DMS79 (cell line): ENCODE measurements at places on chromosomes 7 and 10.
A peak's percentile ranks its signal among the peaks of the same experiment; 100 is the strongest.

- no peak for DNase-seq
Measured at GRCh38 chr10:53379956-53380355, 607.4 kb upstream of the MBL2 start.

GRCh38 chr7:134804854-134805253 lies 25.4 kb downstream of the CALD1 start:
- DNase-seq, result no peak

GRCh38 chr7:474605-475424 lies 44.8 kb downstream of the PDGFA start:
- DNase-seq, result no peak

GRCh38 chr10:60726257-60726656 lies 52.0 kb upstream of the CDK1 start:
- no peak for DNase-seq

GRCh38 chr10:26689399-26689798 lies 8.1 kb upstream of the PDSS1 start:
- no peak for DNase-seq

GRCh38 chr7:7772397-7772821 lies 54.0 kb upstream of the RPA3 start:
- DNase-seq, result peak; percentile 35

DNA sequence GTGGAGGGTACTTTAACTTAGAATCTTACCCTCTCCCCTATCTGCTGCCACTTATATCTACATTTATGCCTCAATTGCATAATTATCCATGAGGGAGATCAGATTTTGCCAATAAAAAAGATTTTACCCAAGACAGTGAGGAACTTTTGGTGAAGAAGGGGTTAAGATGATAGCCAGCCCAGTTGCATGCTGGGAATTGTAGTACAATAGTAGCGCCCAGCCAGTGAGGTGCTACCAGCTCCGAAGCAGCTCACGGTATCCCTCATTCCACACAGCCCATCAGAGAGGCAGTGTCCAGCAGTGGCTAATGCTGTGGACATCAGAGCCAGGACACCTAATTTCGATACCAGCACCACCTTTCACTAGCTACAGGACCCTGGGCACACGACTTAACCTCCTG lies 5.9 kb upstream of the LGI1 start:
- no peak for DNase-seq

DNA sequence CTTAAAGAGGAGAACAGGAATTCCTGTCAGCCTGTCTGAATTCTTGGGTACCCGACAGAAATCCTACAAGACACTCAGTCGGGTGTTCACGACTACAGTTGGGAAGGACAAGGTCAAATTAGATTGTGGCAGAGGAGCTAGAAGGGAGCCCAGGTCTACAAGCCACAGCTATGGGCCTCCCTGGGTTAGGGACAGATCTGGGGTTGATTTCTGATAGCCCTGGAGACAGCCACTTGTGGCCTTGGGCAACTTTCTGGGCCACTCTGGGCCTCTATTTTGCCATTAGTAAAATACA lies 39.7 kb upstream of the ANTXRL start:
- DNase-seq, result no peak

- DNase-seq, result no peak
Measured at GRCh38 chr10:116687633-116688032, 54.7 kb downstream of the HSPA12A start.

- DNase-seq, result no peak
Measured at GRCh38 chr10:121355161-121355560, 243.1 kb downstream of the FGFR2 start.
